ENCODE measurements at places on chromosomes 3 and 15. TPM values are rescaled to one million over a fixed set of nuclear protein-coding genes. Genes with fewer than 3 reads are reported as not detected.

DNA sequence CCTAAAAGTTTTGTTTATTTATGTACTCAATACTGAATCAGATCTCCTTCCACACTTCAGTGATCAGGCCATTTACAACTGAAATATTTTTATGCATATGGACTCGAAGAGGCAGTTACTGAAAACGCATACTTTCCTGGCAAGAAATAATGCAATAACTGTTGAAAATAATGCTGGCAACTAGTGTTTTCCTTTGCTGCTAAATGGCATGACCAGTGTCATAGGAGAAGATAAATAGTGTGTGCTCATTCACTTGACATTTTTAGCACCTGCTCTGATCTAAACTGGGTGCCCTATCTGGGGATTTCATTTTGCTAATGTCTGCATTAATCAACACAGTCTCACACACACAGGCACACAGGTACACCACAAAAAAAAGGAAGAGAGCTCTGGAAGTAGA is 695.2 kb downstream of the TUSC7 start:
- no peaks in the 10 kb centered on the region for H3K27me3 ChIP-seq
- no peaks in the 10 kb centered on the region for H3K36me3 ChIP-seq
- no peak for DNase-seq
- no peak overlapping the region for H3K4me3 ChIP-seq

The P2RY13 gene
- total RNA-seq = not detected

DNA sequence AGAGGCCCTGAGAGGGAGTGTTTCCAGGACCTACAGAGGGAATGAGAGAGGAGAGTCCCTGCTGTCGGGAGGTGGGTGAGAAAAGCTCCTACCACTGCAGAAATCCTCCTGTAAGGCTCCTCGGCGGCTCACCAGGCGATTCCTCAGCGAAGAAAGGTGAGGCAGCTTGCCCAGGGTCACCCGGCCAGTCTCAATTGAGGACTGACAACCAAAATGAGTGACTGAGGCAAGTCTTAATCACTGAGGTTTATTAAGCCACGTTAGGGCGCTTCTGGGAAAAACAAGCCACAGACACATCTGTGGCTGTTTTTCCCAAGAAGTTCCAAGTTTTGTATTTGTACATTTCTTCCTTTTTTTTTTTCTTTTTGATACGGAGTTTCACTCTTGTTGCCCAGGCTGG is 48.5 kb downstream of the ZDHHC19 start:
- DNase-seq = no peak
- H3K4me3 ChIP-seq = no peak overlapping the region
- no peak overlapping the region for H3K27ac ChIP-seq
- no peaks in the 10 kb centered on the region for H3K27me3 ChIP-seq

The XIRP1 gene
- under 0.01 TPM for total RNA-seq

DNA sequence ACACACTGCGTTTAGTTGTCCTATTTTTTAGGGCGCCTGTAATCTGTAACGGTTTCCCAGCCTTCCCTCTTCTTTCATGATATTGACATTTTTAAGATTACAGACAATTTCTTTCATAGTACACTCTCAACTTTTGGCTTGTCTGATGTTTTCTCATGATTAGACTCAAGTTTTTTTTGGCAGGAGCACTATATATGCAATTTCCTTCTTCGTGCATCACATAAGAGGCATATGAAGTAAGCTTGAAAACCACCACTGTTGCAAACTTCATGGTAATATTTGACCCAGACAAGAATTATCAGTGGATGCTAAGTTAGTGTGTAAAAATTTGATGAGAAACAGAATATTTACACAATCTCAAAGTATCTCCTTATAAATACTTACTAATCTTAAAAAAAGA is 119.2 kb upstream of the CMC1 start:
- H3K27me3 ChIP-seq = no peaks in the 10 kb centered on the region
- H3K4me3 ChIP-seq = no peak overlapping the region
- no peak overlapping the region for H3K27ac ChIP-seq
- peaks cover 3% of the 10 kb centered on the region for H3K4me1 ChIP-seq
- H3K36me3 ChIP-seq = no peaks in the 10 kb centered on the region

The PTH1R gene
- total RNA-seq = 0.29 TPM

DNA sequence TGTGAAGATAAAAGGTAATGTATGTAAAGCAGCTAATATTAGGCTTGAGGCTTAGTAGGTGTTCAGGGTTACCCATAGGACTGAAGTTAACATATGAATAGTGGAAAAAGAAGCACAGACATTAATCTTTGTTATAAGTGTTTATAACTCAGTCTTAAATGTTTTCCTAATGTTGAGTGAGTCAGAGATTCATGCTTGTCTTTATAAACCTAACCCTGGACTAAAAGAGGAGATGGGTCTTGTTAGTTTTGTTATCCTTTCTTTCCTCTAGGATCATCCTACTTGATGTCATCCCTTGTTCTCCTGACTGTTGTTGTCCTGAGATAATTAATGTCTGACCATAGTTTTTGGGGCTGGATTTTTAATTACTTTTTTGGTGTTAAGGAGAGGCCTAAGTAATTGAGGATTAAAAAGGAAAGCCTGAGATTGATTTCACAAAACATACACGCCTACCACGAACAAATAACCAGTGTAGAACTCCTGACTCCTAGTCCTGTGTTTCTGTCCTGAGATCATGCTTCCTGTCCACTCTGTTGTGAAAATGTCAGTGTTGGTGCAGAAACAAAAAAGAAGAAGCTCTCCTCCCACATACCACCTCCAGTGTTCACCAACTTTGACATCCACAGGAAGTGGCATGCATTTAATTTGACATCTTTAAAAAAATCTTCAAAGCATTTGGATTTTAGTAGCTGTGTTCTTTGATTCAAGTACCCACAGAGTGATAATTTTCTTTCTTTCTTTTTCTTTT is 8.4 kb downstream of the MITF start:
- H3K27me3 ChIP-seq = no peaks in the 10 kb centered on the region
- H3K4me1 ChIP-seq = peaks cover 16% of the 10 kb centered on the region
- H3K36me3 ChIP-seq = no peaks in the 10 kb centered on the region
- DNase-seq = no peak
- no peak overlapping the region for H3K27ac ChIP-seq

- H3K4me1 ChIP-seq = no peaks in the 10 kb centered on the region
- H3K27ac ChIP-seq = no peak overlapping the region
- H3K27me3 ChIP-seq = no peaks in the 10 kb centered on the region
- DNase-seq = no peak
- H3K36me3 ChIP-seq = no peaks in the 10 kb centered on the region
These were observed 5.9 kb downstream of the ZBTB20 start for GRCh38 chr3:115141033-115141757.

The CIP2A gene
- total RNA-seq = 6.9 TPM

DNA sequence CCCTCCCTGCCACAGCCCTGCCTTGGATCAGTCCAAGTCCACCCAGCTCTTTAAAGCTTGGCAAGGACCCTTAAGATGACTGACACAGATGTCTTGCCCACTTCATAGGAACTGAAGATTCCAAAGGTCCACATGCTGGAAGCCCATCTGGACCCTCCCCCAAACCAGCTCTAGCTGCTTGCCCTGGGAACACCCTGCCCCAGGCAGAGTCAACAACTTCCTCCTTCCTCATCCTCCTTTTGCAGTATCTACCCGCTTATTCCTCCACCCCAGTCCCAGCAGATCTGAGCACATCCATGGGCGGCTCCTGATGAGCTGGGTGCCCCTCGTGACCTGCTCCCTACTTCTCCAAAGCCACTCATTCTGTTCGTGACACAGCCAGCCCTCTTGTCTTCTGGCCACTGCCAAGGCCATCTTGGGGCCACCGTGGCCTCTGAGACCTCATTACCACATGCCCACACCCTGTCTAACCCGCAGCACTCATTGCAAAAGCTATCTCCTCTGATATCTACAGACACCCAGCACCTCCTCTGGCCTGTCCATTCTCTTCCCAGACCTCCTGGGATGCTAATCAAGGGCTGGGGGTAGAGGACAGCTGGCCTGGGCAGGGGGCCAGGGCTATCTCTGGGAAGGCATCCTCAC is 2.0 kb upstream of the PFKFB4 start:
- no peak overlapping the region for H3K27ac ChIP-seq
- peaks cover 55% of the 10 kb centered on the region for H3K4me1 ChIP-seq
- peak; percentile 36 for DNase-seq

DNA sequence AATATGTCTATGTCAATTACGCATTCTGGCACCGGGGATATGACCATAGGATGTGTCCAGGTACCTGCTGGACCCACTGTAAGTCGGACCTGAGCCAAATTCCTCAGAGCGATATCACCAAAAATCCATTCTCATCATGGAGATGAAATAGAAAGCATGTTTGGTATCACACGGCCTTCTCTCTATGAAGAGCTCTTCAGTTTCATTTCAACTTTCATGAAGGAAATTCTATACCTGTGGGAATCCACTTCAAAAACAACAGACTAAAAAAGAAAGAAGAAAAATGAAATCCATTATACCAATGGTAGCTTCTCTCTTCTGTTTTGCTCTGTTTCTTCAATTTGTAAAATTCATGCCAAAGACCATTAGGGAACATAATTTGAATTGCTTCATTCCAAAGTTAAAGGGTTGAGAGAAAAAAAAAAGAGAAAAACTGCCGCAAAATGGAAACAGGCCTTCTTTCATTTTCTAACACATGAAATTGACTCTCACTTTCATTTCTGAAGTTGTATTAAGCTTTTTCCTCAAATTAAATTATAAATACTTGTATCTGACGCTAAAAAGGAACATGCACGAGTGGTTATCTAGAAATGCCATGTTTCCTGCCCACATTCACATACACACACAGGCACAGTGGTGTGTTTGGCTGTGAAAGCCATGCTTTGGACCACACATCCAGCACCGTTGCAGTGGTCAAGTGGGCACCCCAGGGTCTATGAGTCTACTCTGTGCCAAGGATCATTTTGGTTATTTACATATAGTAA is 46.9 kb upstream of the DIPK2A start:
- H3K27ac ChIP-seq = no peak overlapping the region
- H3K4me1 ChIP-seq = no peaks in the 10 kb centered on the region
- no peaks in the 10 kb centered on the region for H3K27me3 ChIP-seq
- no peaks in the 10 kb centered on the region for H3K36me3 ChIP-seq
- DNase-seq = no peak

- H3K4me1 ChIP-seq = peaks cover 2% of the 10 kb centered on the region
- peaks cover 24% of the 10 kb centered on the region for H3K27me3 ChIP-seq
- H3K27ac ChIP-seq = peak overlapping the region; percentile 17
- no peaks in the 10 kb centered on the region for H3K36me3 ChIP-seq
- peak overlapping the region; percentile 77 for H3K4me3 ChIP-seq
These were observed 112.8 kb upstream of the ICE2 start for GRCh38 chr15:60591496-60592370.

DNA sequence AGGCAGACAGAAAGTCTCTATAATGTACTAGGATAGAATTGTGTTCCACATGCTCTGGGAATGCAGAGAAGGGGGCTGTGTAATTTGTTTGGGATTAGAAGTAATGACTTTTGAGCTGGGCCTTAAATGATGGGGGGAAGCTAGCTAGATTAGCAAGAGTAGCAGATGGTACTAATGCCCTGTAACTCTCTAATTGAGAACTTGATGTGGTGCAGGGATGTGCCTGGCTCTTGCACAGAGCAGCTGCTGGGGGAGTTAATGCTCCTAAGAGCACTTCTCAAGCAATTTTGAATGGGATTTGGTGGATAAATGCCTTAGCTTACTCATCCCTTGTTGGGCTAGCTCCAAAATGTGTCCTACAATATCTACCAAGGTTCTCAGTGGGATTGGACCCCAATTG is 12.4 kb upstream of the SYN2 start:
- no peaks in the 10 kb centered on the region for H3K27me3 ChIP-seq
- H3K27ac ChIP-seq = no peak overlapping the region
- H3K36me3 ChIP-seq = no peaks in the 10 kb centered on the region
- DNase-seq = no peak
- H3K4me3 ChIP-seq = no peak overlapping the region
- no peaks in the 10 kb centered on the region for H3K4me1 ChIP-seq

DNA sequence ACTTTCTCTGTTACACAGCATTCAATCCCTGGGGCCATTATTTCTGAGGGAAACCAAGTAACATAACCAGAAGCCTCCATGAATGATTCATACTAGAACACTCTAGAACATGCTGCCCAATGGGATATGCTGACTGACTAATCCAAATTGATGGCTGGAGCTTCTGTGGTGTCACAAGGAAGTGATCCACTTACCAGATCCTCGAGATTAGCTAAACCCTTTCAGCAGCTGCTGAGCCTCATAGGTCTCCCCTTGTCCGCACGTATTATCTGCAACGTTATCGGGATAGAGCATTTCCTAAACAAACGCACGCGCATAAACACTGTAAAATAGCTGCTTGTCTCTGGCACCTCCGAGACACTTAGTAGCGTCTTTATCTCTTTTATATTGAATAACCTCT is 61.2 kb upstream of the PROK2 start:
- H3K36me3 ChIP-seq = no peaks in the 10 kb centered on the region
- H3K27me3 ChIP-seq = peaks cover 9% of the 10 kb centered on the region
- no peak for DNase-seq
- no peak overlapping the region for H3K4me3 ChIP-seq
- no peak overlapping the region for H3K27ac ChIP-seq

DNA sequence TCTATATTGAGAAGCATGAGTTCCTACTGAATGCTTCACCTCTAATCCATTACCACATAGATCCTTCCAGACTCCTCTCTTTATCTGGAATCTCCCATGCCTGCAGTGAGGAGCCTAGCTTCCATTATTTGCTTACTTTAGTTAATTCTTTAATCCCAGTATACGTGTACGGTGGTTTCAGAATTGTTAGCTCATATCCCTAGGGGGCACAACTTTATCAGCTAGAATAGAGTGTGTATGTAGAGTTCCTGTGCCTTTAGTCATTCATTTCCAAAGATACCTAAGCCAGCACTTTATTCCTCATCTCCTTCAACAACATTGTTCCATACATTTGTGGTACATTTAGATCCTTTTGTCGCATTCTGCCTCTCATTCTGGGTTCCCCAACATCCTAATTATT is 226.0 kb downstream of the TJP1 start:
- H3K36me3 ChIP-seq = no peaks in the 10 kb centered on the region
- DNase-seq = no peak
- H3K27ac ChIP-seq = no peak overlapping the region
- H3K4me3 ChIP-seq = no peak overlapping the region
- peaks cover 3% of the 10 kb centered on the region for H3K27me3 ChIP-seq
- no peaks in the 10 kb centered on the region for H3K4me1 ChIP-seq

The ETV5 gene
- total RNA-seq = 42.3 TPM

DNA sequence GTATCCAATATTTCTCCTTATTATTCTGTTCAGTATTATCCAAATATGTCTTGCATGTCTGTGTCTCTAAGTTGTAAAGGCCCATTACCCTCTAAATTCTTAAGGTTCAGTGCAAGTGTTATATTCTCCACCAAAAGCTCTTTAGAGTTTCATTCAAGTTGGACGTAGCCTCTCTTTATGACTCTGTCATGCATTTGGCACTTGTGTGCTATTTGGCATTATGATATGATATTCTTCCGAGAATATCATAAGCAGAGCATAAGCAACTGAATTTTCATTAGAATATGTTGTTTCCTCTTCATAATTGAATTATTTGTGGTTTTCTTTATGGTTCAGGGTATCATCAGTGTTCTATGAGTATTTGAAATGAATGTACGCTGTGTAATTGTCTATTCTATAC is 594.2 kb downstream of the NAALADL2 start:
- H3K36me3 ChIP-seq = no peaks in the 10 kb centered on the region
- H3K4me1 ChIP-seq = no peaks in the 10 kb centered on the region
- H3K27ac ChIP-seq = no peak overlapping the region
- no peak overlapping the region for H3K4me3 ChIP-seq
- no peaks in the 10 kb centered on the region for H3K27me3 ChIP-seq

The CAMK2N2 gene
- total RNA-seq = not detected

The GLDN gene
- total RNA-seq = 0.59 TPM

GRCh38 chr3:152834776-152835600 is at the start of gene P2RY1:
Gene P2RY1, plus strand, starts transcription at chr3:152835131. Its CDS starts 652 bp downstream, at chr3:152835783.
- peak within 1 kb of the TSS; percentile 66 for H3K4me3 ChIP-seq
- peak; percentile 49 for DNase-seq
- no peak within 1 kb of the TSS for H3K27ac ChIP-seq
- H3K4me1 ChIP-seq = peaks cover 7% of the 10 kb centered on the region
- H3K27me3 ChIP-seq = peaks cover 45% of the 10 kb centered on the region
- H3K36me3 ChIP-seq = no peaks in the 10 kb centered on the region

- H3K27ac ChIP-seq = no peak overlapping the region
- H3K4me1 ChIP-seq = no peaks in the 10 kb centered on the region
- H3K36me3 ChIP-seq = no peaks in the 10 kb centered on the region
These were observed 78.2 kb upstream of the TRPM1 start for GRCh38 chr15:31179693-31180092.
